ENCODE measurements at places on chromosomes 1 and 21.

GRCh38 chr1:214525535-214526019 is 25.8 kb downstream of the PTPN14 start:
- no peak for DNase-seq

DNA sequence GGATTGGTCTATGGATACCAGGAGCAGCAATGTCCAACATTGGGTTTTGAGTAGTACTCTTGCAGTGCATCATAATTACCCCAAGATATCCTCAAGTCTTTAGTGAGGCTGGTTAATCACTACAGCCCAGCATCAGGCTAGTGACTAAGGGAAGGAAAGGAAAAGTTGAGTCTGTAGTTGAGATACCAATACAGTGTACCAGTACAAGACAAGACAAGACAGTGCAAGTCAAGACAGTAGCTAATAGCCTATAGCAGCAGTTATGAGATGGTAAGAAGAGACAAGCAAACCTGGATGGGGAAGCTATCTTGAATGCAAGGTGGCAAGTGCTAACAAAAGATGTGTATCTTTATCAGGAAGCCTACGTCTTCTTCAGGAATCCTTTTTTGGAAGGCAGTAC is 13.3 kb upstream of the GNG12 start:
- no peak for DNase-seq

DNA sequence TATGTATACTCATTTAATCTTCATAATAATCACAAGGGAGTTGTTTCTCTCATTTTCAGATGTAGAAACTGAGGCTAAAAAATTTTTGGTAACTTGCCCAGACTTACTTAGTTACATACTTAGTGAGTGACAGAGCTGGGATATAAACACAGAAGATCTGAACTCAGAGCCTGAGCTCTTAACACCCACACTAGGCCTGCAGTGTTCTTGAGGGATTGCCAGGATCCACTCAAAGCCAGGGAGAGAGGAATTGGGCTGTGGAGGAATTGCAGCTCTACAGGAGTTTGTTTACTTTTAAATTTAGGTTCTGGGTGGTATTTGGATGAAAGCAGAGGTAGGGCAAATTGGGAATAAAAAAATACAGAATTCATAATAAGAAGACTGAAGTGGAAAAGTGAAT is 515.1 kb upstream of the PLXNA2 start:
- no peak for DNase-seq

GRCh38 chr1:199161766-199162303 is 523.0 kb downstream of the PTPRC start:
- no peak for DNase-seq

DNA sequence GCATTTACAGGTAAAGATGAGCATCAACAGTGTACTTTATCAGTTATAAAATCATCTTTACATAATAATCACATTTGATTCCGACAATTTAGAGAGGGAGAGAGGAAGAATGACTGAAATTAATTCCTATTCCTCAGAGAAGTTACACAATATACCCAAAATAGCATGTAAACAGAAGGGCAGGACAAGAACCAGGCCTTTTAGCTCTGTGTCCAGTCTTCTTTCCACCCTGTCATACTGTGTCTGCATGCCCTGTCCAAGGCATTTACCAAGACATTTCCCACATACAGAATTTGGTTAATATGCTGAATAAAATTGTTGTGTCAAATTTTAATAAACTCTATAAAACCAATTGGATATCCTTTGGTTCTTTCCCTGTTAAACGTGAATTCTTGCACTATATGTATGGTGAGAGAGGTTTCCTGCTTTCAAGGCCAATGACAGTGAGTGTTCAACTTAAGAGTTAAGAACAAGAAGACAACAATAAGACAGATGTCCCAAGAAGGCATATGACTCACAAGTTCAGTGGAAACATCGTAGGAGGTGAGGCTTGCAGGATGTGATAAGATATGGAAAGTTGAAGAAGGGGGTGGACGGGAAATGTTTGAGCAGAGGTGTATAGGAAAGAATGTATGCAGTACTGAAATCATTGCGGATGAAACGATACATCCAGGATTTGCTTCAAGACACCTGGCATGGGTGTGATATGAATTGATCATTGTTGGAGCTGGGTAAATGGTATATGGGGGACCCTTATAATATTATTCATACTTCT is 20.8 kb downstream of the LRRC8B start:
- DNase-seq: no peak

- DNase-seq: no peak
These were observed 5.5 kb downstream of the TSEN15 start for GRCh38 chr1:184056921-184057555.

DNA sequence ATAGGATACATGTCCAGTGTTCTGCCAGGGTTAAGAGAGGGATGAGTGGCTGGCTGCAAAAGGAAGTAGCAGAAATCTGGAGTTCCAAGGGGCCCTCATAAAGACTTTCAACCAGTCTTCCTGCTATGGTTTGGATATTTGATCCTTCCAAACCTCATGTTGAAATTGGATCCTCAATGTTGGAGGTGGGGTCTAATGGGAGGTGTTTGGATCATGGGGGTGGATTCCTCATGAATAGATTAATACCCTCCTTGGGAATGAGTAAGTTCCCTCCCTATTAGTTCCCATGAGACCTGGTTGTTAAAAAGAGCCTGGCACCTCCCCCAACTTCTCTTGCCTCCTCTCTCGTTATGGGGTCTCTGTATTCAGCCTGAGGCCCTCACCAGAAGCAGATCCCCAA is 10.1 kb upstream of the GNG12 start:
- no peak for DNase-seq

DNA sequence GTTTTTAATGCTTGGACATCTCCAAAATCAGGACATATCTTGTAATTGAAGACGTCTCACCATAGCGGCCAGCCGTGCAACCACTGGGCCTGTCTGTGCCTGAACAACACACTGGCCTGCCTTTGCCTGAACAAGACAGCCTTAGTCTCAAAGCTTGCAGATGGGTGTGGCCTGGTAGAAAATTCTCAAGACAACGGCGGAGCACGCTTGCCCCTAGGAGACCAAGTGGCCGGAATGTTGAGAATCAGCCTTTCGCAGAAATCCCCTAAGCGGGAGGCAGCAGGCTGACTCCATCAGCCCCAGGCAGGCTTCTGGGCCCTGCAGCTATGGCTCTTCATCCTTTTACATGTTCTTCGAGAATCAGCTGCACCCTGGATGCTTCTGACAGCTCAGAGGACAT is 98.0 kb upstream of the C1orf174 start:
- no peak for DNase-seq

GRCh38 chr1:12770620-12771019 is 2.9 kb upstream of the PRAMEF12 start:
- no peak for DNase-seq

All from CD4-positive, alpha-beta memory T cell (primary cell).